ENCODE measurements at places on chromosomes 1 and 21. TPM values are rescaled to one million over a fixed set of nuclear protein-coding genes. Genes with fewer than 3 reads are reported as not detected.

GRCh38 chr1:15559189-15559810 is 25.6 kb downstream of the AGMAT start:
- no peak for DNase-seq

DNA sequence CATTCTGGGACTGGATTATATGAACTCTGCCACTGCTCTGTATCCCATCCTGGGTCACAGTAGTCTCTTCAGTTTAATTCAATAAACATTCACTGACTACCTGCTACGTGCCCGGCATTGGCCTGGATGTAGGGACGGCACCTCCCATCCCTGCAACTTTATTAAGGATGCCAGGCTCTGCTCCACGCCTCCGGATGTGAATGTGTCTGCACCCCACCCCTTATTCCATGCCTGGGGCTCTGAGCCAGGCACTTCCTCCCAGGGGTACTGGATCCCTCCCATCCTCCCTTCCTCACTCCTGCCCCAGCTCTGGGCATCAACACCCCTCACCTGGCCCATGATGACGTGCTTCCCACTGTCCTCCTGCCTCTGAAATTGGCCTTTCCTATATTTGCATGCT is 53.7 kb downstream of the KCNN3 start:
- DNase-seq = no peak

Gene CCDC27
- 0.08 TPM for total RNA-seq

DNA sequence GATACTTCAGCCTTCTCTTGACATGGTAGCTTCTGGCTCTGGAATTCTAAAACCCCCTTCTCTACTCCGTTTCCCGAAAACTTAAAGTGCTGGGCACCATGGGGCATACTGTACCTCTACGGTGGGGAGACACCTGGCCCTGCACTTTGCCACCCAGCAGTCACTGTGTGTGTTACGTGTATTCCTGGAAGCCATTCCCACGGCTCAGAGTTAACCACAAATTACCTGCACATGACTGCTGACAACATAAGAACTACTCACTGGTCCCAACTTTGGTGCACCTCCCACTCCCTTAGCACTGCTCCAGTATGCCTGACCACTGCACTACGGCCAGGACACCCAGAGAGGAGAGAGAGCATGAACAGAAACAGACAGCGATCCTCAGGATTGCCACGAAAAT is 29.4 kb upstream of the TMPRSS2 start:
- no peak for DNase-seq

DNA sequence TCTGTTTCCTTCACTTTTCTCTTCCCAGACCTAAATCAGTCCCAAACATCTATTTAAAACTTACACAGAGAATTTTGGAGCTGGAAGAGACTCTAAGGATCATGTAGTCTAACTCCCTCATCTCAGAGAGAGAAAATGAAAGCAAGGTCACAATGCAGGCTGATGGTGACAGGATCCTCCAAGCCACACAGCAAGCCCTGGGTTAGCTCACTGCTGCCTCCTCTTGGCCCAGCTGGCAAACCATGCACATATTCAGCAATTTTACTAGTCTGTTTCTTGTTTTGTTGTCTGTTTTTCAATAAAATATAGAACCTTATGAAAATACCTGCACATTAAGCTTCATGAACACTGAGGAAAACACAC is 27.7 kb upstream of the LY9 start:
- DNase-seq = peak; percentile 27

DNA sequence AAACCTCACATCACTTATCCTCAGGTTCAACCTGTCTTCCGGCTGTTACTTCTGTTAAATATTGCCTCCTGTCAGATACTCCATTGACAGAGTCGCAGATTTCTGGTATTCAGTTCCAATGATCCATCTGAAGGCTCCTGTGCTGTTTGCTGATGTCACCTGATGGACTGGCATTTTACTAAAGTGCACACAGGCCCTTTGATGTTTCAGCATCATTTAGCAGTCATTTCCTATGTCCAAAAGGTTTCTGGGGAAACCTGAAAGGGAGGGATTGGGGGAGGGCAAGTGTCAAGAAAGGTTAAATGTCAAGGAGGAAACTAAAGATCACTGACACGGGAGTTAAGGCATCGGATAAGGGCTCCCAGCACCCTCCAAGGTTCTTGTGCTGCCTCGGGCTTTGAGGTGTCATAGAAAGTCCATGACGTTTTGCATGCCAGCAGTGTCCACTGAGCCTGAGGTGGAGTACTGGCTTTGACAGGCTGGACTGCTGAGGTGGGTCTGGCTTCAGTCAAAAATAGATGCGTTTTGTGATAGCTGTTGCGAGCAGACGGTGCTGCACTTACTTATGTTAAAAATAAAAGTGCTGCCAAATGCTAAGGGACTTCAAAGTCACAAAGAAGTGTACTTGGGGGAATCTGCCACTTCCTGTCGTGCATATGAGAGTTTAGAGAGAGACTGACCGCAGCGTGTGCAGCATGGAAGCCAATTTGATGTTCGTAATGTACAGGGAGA is 30.8 kb downstream of the XCL2 start:
- no peak for DNase-seq

DNA sequence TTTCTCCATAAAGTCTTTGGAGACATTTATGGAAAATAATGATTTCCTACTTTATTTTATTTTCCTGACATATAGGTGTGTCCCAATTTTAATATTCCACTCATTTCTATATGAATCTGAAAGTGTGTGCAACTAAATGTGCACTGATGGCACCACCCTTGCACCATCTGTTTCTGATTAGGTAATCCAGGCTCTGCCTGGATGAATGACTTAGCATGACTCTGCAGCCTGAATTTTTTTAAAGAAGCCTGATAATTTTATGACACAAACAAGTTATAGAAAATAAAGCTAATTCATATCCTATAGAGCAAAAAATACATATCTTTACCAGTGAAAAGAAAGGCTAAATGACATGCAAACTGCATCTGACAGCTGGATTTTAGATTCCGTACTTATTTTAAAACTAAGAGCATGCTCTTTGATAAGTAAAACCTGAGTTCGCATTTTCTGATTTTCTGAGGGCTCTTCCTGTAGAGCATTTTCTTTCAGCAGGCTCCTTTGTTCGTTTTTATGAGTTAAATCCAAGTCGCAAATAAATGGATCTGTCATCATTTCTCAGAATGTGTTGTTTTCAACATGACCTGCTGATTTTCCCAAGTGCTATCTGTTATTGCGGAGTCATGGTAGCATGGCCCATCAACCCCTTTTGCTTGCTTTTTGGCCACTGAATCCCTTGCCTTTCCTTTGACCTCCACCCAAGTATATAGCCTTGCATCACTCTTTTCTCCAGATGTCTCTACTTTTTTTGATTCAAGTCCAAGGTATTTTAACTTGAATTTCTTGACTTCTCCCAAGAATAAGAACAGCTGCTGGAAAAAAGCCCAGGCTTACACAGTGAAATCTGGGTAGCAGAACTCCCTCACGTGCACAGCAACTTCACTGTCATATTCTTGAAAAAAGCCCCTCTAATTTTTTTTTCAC is 52.8 kb upstream of the LYPLAL1 start:
- no peak for DNase-seq

Gene PADI3
- not detected for total RNA-seq

- DNase-seq = no peak
Measured at GRCh38 chr1:158801396-158801795, 20.4 kb upstream of the OR6N2 start.

Gene CLK2
- total RNA-seq = 18.1 TPM

Gene KCNAB2
- total RNA-seq = 31.0 TPM

- DNase-seq = peak; percentile 47
Measured at GRCh38 chr1:174021591-174022079, 522 bp downstream of the RC3H1 start.

DNA sequence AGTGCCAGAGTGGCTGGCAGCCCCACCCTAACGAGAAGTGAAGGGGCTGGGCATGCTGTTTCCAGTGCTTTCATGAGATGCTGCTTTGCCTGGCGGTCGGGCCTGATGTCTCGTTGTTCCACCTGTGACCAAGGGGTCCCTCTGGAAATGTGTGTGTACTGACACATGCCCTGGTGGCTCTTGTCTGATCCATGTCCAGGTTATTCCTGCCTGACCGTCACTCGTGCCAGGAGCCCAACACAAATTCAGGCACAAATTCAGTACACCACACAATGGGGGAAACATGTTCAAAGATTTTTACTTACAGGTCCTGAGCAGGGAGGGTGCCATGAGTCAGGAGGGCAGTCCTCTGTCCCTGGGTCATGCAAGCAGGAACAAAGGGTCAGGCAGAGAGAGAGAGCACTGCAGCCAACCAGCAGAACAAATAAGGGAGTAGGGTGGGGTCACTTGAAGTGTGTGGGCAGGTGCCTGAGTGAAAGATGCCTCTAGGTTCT is 76.3 kb downstream of the ADARB1 start:
- DNase-seq = no peak

Gene SELENOF
- 67.0 TPM for total RNA-seq

DNA sequence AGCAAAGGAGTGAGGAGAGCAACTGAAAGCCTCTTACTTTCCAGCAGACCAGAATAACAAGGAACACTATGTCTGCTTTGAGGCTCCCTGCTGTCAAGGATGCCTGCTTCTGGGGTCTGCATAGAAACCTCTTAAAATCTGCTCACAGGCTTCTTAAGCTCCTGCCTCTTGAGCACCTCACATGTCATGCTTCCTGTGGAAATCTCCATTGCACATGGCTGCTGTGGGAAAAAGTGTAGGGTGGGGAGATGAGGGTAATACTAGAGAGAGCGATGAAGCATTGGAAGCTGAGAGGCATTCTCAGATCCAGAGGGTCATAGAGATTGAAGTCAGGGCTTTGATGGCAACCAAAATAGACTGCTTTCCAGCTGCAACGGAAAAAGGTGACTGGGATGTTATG is 6.2 kb upstream of the HLX start:
- no peak for DNase-seq

Gene MLLT11
- 34.1 TPM for total RNA-seq

Gene ERVH48-1
- not detected for total RNA-seq

DNA sequence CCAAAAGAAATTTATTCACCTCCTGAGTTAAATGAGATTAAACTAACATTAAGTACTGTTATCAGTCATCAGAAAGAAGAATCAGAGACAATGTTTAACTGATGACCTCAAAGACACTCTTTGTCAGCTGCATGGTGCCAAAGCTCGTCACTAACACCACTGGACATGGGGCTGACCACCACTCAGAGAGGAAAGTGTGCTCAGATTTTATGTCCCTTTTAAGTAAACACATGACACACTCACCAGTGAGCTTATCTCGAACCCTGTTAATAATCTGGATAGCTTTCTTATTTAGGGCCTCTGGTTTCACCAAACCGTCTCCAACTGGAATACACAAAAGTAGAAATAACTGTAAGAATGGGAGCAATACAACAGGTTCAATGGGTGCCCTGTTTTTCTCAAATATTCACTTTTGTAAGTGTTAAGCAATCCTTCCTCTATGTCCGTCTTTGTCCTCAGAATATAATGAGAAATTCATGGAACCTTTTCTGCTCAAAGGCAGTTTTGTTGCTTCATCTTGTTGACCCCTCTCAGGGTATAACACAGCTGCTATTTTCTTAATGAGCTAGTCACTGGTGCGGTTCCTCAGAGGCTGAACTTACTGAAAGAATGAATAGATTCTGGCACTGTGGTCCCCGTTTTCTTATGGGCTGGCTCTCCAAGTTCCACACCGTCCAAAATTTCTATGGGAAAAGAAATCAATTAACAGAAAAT is 9.5 kb upstream of the EXOSC10 start:
- DNase-seq = no peak

Gene NECTIN4
- total RNA-seq = not detected

GRCh38 chr1:16721871-16722641 is 18.3 kb upstream of the RNU1-4 start:
- DNase-seq = no peak

GRCh38 chr21:30689822-30690221 is 28.8 kb downstream of the KRTAP21-3 start:
- no peak for DNase-seq

GRCh38 chr21:27476696-27477095 is 509.8 kb upstream of the ADAMTS5 start:
- no peak for DNase-seq

DNA sequence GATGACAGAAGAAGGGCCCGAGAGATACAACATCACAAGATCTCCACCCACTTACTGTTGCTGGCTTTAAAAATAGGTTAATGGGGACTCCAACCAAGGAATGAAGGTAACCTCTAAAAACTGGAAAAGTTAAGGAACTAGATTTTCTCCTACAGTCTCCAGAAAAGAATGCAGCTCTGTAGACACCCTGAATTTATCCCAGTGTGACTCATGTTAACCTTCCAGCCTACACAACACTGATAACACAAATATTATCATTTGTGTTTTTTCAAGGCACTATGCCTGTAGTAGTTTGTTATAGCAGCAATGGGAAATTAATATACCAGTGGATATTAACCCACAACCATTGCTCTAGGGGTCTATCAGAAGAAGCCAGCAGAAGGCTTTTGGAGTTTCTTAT is 730.7 kb upstream of the ZP4 start:
- no peak for DNase-seq
